ENCODE measurements at places on chromosomes 5 and 9. TPM values are rescaled to one million over a fixed set of nuclear protein-coding genes. Genes with fewer than 3 reads are reported as not detected.

DNA sequence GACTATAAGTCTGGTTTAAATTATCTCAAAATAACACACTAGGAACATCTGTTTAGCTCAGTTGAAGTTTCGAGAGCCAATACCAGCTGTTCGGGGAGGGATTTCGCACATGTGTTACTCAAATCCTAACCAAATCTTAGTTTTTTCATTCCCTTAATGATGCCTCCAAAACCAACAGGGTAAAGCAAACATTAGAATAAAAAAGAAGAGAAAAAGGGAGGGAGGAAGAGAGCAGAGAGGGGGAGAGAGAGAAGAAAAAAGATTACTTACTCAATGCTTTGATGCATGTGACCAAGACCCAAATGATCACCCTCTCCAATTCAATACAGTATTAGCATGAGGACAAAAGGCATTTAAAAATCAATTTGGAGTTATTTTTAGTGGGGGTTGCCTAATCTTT is 86.0 kb upstream of the NR5A1 start:
- no peak for DNase-seq

DNA sequence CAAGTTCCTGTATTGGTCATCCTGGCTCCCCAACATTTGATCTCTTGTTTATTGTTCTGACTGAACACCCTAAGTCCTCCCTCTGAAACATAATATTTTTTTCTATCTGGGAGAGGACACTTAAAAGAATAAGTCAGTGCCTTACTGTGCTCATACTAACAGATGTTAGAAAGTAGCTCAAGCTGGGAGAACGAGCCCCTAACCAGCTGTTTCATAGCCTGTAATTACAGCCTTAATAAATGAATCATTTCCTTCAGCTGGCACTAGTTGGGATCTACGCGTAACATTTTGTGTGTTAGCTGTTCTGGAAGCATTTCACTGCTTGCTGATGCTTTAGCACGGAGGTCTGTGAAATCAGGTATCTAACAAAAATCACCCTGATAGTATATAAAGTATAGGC is 345.9 kb upstream of the RIOK2 start:
- DNase-seq, result peak; percentile 62

GRCh38 chr5:14394365-14394764 is 187.2 kb upstream of the OTULINL start:
- DNase-seq, result no peak

DNA sequence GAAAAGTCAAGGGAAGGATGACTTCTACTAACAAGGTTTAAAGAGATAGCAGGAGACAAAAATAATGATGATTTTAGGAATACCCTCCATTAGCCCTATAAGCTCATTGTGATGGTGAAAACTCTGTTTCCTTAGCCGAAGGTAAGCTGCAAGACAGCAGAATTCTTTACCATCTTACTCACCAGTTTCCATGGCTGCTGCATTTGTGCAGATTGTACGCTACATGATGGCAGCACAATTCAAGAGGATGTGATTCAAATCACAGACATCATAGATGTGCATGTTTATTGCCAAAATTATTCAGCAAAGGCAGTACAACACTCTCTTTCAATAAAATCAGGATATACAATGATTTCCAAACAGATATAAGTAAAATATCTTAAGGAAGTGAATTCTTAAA is 175.6 kb downstream of the SPATA31D1 start:
- no peak for DNase-seq

DNA sequence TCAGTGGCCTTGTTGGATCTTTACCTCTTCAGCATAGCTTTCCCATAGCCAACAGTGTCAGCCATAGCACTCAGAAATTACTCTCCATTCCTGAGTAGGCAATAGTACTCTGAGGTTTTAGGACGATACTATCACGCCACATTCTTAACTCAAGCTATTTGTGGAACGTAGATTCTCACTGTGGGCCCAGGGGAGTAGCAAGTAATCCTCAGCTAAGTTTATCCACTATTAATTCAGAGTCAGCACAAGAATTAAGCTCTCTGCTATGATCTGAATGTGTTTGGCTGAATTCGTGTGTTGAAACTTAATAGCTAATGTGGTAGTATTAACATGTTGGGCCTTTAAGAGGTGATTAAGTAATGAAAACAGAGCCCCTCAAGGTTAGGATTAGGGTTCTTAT is 858.8 kb upstream of the NUDT12 start:
- no peak for DNase-seq

DNA sequence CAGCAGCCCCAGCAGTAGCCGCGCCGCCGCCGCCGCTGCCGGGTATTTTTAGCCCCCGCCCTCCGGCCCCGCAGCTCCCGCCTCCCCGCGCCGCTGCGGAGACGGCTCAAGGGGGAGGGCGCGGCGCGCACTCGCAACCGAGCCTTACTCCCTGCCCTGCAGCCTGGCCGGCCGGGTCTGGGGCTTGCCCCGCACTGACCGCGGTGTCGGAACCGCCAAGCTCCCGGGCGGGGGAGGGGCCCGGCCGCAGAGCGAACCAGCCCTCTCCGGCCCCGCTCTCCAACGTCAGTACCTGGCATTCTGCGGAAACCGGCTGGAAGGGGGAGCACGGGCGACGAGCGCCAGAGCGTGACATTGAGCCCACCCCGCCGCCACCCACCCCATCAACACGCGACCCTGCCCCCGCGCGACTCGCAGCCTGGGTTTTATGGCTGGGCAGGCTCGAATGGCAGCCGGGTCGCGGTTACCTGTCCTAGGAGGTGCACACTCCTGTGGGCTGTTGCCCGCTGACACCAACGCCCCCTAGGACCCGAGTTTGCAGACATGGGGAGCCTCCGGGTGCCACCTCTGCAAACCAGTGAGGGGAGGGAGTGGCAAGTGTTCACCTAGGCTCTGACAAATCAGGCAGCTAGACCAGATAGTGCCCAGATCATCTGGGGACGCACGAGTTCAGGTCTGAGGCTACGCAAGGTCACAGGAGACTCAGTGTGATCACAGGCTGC is at the start of gene ACSL6:
Gene ACSL6 (minus strand): TSS at position 37 of the 722 bp plus-strand sequence. CDS start 105 bp downstream, outside the sequence.
- no peak for DNase-seq

DNA sequence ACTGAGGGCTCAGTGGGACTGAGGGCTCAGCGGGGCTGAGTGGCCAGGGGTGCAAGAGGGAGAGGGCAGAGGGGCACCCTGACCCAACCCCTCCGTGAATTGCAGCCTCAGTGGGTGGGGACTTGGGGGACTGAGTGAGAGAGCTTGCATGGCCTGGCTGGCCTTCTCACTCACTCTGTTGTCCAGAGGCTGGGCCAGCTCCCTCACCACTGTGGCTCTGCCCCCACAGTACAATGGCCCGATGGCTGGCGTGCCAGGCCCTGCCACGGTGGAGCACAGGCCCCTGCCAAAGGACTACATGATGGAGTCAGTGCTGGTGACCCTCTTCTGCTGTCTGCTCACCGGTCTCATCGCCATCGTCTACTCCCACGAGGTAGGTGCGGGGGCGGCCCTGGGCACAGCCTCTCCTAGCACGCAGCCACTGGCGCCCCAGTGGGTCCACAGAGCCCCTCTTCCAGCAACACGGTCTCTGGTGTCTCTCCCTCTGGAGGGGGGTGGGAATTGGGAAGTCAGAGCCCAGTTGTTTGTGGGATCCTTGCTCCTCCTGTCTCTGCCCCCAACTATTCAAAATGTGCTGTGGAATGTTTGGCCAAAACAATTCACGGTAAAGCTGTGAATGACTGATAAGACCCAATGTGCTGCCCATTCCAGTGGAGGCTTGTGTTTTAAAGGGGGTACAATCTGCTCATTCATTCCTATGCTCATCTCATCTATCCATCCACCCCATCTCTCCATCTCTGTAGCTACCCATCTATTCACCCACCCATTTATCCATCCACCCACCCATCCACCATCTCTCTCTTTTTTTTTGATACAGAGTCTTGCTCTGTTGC is 10.7 kb downstream of the PRRT1B start:
- no peak for DNase-seq

GRCh38 chr5:19169426-19169825 is 818.6 kb downstream of the CDH18 start:
- DNase-seq, result no peak

GRCh38 chr9:74025402-74025925 is 471.7 kb upstream of the RORB start:
- DNase-seq, result peak; percentile 95

GRCh38 chr9:9412241-9412640 is 1200.6 kb downstream of the PTPRD start:
- DNase-seq, result no peak

- no peak for DNase-seq
Measured at GRCh38 chr9:72129271-72130156, 19.7 kb upstream of the GDA start.

MARCHF3 gene
- total RNA-seq, result 16.5 TPM

ADAMTSL1 gene
- total RNA-seq, result 12.6 TPM

TIGD6 gene
- 6.2 TPM for total RNA-seq

NNT gene
- total RNA-seq, result 38.9 TPM

SGCD gene
- total RNA-seq, result 2.9 TPM

GFPT2 gene
- 14.6 TPM for total RNA-seq

FAM78A gene
- 0.73 TPM for total RNA-seq

TMEM171 gene
- 0.38 TPM for total RNA-seq

ZFP2 gene
- 1.1 TPM for total RNA-seq

BBLN gene
- total RNA-seq, result 47.3 TPM
